DND-41 (cell line): ENCODE measurements at places on chromosomes 16 and 17.

DNA sequence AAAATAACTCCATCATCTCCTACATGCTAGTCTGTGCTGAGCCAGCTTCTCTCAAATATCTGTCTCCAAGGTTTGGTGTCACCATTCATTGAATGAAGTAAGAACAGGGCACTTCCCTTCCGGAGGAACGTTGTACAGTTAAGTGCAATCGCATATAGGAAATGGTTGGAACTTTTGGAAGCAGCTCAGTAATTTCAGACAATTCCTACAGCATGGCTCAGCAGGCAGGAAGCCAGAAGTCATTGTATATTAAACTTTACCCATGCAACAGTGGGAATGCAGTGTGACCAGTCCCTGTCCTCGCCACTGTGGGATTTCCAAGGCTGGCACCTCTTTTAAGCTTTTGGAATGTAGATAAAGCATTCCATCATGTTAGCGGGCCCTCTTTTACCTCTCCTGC, 51.1 kb upstream of the MYH2 start:
- no peak for DNase-seq

- peak; percentile 46 for DNase-seq
Observed at GRCh38 chr17:68777243-68777855, 176.2 kb upstream of the FAM20A start.

- DNase-seq = no peak
Observed at GRCh38 chr16:10729104-10730048, 14.3 kb upstream of the NUBP1 start.

GRCh38 chr17:80008383-80008840, 27.3 kb downstream of the TBC1D16 start:
- DNase-seq = peak; percentile 78

- DNase-seq = no peak
Observed at GRCh38 chr16:46568472-46569230, 52.5 kb downstream of the SHCBP1 start.

DNA sequence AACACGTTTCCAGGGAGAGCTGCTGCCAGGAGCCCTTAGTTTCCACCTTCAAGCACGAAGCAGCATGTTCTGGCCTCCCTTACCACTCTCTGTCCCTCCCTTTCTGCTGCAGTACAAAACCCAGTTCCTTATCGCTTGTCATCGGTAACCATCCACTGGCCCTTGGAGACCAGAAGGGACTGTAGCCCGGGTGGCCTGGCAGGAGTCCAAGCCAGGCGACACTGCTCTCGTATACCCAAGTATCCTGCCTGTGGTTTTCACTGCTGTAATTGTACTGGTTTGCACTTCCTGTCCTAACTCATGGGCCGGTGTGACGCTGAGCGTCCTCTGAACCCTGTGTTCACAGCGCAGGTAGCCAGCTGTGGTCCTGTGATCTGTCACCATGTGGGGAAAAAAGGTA, 81.1 kb downstream of the MAF start:
- DNase-seq = no peak

DNA sequence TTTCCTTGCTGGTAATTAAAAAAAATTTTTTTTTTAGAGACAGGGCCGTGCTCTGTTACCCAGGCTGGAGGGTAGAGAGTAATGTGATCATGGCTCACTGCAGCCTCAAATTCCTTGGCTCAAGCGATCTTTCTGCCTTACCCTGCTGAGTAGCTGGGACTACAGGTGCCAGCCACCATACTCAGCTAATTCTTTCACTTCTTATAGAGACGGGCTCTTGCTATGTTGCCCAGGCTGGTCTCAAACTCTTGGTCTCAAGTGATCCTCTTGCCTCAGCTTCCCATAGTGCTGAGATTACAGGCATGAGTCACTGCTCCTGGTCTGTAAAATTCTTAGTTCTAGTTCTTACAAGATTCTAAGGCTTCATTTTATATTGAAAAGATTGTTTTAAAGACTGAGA, 11.1 kb downstream of the SMIM36 start:
- no peak for DNase-seq

- DNase-seq = no peak
Observed at GRCh38 chr16:2331199-2331930, 9.2 kb downstream of the ABCA3 start.

DNA sequence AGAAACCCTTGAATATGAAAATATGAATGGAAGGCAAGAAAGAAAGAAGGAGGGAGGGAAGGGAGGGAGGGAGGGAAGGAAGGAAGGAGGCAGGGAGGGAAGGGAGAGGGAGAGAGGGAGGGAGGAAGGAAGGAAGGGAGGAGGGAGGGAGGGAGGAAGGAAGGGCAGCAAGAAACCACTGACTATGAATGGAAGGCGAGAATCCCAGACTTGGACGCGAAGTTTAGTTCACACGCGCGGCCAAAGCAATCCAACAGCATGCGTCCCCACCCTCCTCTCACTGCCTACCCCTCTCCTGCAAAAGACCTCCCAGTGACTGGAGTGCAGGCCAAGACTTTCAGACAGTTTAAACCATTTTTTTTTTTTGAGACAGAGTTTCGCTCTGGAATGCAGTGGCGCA, 7.9 kb upstream of the SMARCD2 start:
- DNase-seq = no peak

DNA sequence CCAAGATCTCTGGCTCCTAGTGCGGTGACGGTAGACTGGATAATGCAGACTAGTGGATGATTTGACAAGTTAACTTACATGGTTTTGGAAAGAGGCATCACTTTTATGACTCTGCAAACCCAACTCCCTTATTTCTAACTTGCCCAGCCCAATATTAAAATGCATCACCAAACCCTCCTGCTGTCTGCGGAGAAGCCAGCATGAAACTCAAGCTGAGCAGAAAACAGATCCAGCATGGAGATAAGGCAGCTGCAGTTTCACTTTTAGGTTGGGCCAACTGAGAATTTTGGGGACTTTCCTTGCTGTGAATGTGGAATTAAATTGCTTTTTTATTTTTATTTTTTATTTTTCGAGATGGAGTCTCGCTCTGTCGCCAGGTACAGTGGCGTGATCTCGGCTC, 27.8 kb downstream of the CDH1 start:
- DNase-seq = no peak

DNA sequence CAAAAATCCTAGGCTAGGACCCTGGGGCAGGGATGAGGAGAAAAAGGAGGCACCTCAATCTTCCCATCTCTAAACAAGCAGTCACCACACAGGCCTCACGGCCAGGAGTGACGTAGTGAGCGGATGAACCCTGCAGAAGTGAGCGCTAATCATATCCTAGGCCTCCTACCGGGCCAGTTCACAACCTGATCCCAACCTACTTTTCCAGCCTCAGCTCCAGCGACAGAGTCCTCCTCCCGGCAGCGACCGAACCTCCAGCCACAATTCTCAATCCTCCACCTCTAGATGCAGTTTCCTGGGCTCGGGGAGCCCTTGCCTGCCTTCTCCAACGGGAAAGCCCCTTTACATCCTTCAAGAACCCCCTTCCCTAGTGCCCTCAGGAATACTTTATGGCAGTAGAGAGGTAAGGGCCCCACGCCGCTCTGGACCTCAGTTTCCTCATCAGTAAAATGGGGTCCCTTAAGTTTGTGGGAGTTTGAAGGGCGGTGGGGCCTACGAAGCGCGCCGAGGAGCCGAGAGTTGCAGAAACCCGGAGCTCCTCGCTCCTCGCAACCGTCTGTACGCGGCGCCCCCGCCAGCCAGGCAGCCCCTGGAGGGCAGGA, 1.4 kb downstream of the ZNF668 start:
- peak; percentile 54 for DNase-seq

GRCh38 chr17:27544350-27545131, 86.4 kb upstream of the LGALS9 start:
- peak; percentile 74 for DNase-seq
